ENCODE measurements at places on chromosomes 6 and 20.

DNA sequence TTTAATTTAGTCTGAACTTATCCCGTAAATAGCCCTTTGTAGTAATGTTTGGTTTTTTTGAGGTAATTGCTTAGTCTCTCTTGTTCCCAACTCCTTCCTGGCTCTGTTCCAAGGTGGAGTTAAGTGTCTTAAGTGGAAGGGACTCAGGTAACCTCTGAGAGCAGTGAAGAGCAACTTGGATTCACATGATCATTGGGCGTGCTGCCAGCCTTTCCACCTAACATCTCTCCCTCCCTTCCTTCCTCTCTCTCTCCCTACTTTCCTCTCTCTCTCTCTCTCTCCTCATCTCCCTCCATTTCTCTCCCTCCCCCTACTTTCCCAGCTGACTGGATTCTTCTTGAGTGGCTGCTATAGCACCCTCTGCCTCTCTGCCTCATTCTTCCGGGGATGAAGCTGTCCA is 232.9 kb upstream of the SASH1 start:
- no peak overlapping the region for H3K27ac ChIP-seq
- no peaks in the 10 kb centered on the region for H3K4me1 ChIP-seq
- no peak overlapping the region for H3K4me3 ChIP-seq
- no peak for DNase-seq
- H3K36me3 ChIP-seq = no peaks in the 10 kb centered on the region

- H3K27ac ChIP-seq = no peak overlapping the region
- no peaks in the 10 kb centered on the region for H3K4me1 ChIP-seq
- H3K36me3 ChIP-seq = no peaks in the 10 kb centered on the region
- no peak overlapping the region for H3K4me3 ChIP-seq
Observed at GRCh38 chr6:30168741-30169140, 5.4 kb downstream of the TRIM15 start.

DNA sequence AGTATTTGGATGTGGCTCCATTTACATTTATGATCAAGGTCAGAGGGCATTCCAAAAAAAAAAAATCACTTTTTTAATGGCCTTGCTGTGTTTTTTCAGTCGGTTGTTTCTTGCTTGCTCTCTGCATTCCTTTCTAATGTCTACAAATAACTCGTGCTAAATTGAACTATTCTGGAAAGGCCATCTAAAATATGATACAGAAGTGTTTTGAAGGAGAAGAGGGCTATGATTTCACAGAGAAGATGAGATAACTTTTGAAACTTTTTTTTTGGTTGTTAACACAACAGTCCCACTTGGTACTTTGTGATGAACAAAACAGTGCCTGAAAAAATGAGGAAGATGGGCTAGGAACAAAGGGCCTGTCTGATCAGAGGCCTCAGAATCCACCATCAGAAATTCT is 156.1 kb upstream of the SMLR1 start:
- H3K4me1 ChIP-seq = no peaks in the 10 kb centered on the region
- DNase-seq = no peak
- no peak overlapping the region for H3K4me3 ChIP-seq
- H3K36me3 ChIP-seq = no peaks in the 10 kb centered on the region

DNA sequence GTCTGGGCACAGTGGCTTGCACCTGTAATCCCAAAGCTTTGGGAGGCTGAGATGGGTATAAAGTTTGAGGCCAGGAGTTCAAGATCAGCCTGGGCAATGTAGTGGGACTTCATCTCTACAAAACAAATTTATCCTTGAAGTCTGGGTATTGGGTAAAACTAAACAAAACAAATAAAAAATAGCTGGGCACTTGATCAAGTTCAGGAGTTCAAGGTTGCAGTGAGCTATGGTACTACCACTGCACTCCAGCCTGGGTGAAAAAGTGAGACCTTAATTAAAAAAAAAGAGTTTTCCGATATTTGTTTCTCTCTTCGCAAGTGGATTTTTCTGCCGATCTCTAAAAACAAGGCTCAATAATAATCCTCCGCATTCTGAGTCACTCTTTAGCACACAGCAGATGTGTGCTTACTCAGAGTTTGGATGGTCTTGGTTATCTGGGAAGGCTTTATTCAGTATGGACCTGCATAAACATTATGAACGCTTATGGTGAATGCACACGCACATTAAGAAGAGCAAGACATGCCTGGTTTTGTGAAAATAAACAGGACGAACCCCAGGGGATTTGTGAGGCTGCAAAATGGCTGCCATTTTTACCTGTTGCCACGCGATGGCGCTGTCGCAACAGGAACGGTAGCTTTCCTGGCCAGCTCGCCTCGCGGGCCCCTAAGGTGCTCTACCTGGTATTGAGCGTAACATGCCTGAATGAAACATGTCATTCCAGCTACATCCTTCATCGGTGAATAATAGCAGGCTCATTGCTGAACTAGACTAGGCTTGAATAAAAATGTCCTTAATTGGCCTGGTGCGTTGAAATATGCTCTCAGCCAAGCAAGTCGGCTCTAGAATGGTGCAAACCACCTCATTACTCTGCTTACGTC is 6.0 kb downstream of the OPN5 start:
- H3K27ac ChIP-seq = no peak overlapping the region
- no peak overlapping the region for H3K4me3 ChIP-seq
- no peaks in the 10 kb centered on the region for H3K36me3 ChIP-seq
- no peaks in the 10 kb centered on the region for H3K4me1 ChIP-seq
- peaks cover 3% of the 10 kb centered on the region for H3K27me3 ChIP-seq

DNA sequence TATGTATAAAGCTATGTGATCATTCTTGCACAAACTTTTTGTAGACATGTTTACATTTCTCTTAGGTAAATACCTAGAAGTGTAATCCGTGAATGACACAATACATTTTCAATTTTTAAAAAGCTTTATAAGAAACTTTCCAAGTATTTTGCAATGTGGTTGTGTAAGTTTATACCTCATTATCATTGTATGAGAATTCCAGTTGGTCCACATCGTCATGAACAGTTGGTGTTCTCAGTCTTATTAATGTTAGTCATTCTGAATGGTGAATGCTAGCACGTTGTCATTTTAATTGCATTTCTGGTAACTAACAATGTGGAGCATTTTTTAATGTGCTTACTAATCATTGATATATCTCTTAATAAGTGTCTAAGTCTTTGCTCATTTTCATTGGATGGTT is 116.5 kb upstream of the F13A1 start:
- no peak for DNase-seq
- no peak overlapping the region for H3K4me3 ChIP-seq
- no peak overlapping the region for H3K27ac ChIP-seq
- H3K4me1 ChIP-seq = no peaks in the 10 kb centered on the region
- no peaks in the 10 kb centered on the region for H3K27me3 ChIP-seq
- no peaks in the 10 kb centered on the region for H3K36me3 ChIP-seq

DNA sequence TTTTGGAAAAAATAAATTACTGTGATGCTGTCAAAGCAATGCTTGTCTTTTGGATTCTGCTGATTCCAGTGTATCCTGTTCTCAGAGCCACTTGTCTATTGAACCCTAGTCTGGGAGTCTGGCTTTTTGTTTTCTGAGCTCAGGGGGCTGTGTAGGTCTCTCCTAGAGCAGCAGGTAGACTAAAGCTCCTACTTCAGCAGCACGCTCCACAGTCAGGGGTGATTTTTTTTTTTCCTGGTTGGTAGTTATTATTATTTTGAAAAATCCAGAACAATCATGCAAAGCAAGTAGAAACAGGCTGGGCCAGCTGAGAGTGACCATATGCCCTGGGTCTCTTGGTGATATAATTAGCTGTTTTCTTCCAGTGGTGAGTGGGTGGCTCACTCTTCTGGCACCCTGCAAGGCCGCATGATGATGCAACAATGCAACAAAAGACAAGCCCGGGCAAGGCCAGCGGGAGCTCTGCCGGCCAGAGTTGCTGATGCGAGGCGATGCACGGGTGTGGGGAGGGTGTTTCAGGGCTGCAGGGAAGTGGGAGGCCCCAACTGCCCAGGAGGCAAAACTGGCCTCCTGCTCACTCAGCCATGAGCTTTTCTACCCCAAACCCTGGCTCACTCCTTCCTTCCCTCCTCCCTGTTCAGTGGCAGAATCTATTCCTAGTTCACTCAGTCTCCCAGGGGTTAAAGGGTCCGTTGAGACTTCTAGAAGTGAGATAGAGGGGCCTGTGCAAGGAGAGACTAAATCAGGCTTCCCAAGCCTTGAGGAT is 11.5 kb upstream of the CDKN1A start:
- H3K4me1 ChIP-seq = peaks cover 5% of the 10 kb centered on the region
- H3K27me3 ChIP-seq = no peaks in the 10 kb centered on the region
- no peak overlapping the region for H3K4me3 ChIP-seq
- H3K36me3 ChIP-seq = no peaks in the 10 kb centered on the region

- H3K27ac ChIP-seq = no peak overlapping the region
- DNase-seq = no peak
- H3K36me3 ChIP-seq = no peaks in the 10 kb centered on the region
- no peaks in the 10 kb centered on the region for H3K4me1 ChIP-seq
- no peaks in the 10 kb centered on the region for H3K27me3 ChIP-seq
Observed at GRCh38 chr20:12723811-12724210, 285.0 kb upstream of the SPTLC3 start.

DNA sequence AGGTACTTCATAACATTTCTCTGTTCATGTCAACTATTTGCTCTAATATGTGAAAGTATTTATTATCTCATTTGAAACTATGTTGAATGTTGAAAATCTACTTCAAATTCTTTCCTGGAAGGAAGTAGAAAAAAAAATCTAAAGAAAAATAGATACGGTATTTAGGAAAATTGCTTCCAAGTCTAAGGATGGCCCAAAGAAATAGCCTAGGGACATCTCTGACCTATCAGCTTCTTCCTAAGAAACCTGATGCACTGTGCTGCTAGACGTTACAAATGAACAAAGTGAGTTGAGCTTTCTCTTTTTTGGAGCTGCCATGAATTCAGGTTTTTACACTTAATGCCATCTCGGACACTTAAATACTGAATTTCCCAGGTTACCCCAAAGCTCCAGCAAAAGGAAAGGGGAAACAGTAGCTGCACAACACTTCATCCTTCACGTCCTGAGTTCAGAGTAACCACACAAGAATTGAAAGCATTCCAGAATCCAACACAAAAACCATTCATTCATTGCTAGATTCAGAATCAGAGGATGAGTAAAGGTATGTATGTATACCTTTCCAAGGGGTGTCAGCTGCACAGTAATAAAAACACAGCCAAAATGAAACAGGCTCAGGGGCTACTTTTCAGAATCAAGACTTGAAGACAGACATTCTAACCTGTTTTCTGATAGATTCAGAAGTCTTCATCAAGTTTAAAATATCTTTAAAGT is 7.9 kb downstream of the RMND1 start:
- H3K4me1 ChIP-seq = no peaks in the 10 kb centered on the region
- H3K36me3 ChIP-seq = no peaks in the 10 kb centered on the region
- no peak overlapping the region for H3K4me3 ChIP-seq
- no peaks in the 10 kb centered on the region for H3K27me3 ChIP-seq
- no peak overlapping the region for H3K27ac ChIP-seq
